Suppressor macrophage (primary cell): ENCODE measurements at places on chromosomes 11 and 22.

DNA sequence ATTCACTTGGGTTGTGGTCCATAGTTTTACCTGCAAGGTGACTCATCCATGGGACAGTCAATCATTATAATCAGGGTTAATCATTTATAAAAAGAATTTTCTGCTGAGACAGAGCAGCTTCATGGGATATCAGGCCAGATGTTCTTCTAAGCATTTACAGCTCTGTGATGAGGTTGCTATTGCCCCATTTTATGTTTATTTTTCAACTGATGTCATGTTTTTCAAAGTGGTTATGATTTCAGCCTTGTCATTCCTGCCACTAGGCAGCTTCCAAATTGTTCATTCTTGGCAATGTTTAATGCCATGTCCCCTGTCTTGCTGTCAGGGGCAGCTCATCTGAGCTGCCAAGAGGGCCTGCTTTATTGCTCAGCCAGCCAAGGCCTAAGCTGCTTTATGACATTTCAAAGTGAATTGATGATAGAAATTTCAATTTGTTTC is 35.9 kb upstream of the ZBED5 start:
- no peak for DNase-seq

DNA sequence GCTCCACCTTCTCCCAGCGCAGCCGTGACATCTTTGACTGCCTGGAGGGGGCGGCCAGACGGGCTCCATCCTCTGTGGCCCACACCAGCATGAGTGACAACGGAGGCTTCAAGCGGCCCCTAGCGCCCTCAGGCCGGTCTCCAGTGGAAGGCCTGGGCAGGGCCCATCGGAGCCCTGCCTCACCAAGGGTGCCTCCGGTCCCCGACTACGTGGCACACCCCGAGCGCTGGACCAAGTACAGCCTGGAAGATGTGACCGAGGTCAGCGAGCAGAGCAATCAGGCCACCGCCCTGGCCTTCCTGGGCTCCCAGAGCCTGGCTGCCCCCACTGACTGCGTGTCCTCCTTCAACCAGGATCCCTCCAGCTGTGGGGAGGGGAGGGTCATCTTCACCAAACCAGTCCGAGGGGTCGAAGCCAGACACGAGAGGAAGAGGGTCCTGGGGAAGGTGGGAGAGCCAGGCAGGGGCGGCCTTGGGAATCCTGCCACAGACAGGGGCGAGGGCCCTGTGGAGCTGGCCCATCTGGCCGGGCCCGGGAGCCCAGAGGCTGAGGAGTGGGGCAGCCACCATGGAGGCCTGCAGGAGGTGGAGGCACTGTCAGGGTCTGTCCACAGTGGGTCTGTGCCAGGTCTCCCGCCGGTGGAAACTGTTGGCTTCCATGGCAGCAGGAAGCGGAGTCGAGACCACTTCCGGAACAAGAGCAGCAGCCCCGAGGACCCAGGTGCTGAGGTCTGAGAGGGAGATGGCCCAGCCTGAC is 2.5 kb downstream of the TSSC4 start:
- no peak for DNase-seq

GRCh38 chr11:68500206-68500605 is 39.7 kb downstream of the PPP6R3 start:
- DNase-seq: peak; percentile 27

DNA sequence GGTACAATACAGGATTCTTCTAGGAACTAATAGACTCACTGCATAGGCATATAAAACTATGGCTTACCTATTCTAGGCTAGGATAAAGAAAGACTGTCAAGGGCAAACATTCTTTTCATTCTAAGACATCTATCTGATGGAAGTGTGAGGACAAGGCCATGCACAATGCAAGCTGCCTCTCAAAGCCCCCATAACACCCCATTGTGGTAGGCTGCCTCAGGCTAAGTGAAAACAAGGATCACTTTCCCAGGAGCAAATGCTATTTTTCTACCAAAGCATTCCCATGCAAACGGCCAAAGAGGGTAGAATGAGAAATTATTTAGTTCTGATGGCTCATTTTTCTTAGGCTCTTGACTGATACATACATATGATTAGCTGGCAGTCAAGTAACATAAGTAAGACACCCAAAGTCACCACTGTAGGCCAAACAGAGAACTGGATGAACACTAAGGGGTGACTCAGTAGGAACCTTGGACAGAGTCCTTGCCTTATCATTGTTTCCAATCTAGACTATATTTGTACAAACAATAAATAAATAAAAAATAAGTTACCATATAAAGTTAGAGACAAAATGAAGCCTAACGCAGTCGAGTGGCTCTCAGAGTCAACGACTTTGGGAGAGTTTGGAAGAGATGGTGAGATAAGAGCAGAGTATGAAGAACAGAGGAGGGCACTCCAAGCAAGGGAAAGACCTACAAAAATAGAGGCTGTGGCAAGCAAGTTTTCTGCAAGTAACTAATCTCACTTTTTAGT is 303.6 kb downstream of the SBF2 start:
- no peak for DNase-seq

DNA sequence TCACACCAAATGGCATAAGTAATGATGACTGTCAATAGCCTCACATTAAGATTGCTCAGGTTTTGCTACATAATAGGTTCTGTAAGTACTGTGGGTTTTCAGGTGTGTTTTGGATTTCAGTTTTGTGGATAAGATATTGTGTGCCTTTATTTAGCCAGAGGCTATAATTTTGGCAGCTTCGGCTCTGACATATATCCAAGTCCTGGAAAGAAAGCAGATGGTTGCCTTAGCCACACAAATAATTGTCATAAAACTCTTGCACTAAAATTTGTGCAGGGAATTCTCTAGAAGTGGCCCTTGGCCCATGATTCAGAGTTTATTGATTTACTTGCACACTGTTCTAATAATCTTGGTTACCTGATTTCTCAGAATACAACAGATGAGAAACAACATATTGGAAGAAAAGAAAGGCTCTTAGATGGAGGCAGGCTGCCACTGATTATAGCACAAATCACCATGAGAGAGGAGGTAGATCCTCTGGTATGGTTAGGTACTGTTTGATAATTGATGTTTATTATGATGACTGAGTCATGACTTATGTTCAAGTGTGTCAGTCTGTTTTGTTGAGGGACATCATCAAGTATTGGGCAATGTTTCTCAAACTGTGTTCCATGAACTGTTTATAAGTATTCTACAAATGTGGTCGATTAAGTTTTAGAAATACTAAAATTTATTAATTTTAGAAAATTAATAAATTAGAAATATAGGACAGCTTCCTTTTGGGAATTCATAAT is 9.6 kb downstream of the REXO2 start:
- no peak for DNase-seq

- DNase-seq: no peak
These were observed 11.1 kb downstream of the SPTBN2 start for GRCh38 chr11:66717925-66718319.

DNA sequence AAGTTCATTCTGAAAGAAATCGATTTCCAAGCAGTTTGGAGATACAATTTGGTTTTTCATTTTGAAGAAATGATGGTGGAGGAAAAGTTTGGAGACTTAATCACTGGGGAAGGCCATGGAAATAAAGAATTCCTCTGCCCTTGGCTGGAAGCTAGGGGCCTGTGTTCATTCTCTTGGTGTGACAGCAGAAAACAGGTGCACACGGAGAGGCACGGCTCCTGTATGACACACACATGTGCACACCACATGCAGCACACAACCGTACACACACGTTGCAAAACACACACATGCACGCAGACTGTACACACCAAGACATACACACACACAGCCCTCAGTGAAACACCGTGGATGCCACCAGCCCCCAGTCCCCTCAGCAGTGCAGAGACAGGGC is 64.2 kb downstream of the CYTH4 start:
- DNase-seq: no peak

- no peak for DNase-seq
These were observed 57.3 kb downstream of the KCNA4 start for GRCh38 chr11:29959488-29959887.

- peak; percentile 84 for DNase-seq
These were observed 37.5 kb upstream of the LYVE1 start for GRCh38 chr11:10605941-10606381.

DNA sequence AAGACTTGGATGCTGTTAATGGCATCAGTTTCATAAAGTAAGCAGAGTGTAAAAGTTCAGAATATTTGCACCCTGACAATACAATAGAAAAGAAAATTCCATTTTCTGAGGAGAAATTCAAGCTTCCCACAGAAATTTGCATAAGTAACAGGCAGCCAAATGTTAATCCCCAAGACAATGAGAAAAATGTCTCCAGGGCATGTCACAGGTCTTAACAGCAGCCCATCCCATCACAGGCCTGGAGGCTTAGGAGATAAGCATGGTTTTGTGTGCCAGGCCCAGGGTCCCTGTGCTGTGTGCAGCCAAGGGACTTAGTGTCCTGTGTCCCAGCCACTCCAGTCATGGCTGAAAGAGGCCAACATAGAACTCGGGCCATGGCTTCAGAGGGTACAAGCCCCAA is 347.6 kb downstream of the LUZP2 start:
- no peak for DNase-seq

DNA sequence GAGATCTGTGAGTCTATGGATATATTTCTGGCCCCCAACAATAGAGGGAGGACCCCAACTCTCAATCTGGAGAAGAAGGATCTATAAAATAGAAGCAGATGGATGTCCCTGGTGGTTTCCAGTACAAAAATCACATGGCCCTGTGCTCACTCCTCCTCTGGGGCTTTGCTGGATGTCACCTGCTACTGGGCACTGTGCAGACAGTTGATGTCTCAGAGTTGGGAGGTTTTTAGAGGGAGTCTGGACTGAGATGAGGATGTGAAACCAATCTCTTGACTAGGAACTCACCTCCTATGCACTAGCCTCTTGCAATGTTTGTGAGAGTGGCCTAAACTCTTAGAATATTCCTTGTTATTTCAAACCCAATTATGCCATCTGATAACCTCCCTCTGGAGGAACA is 107.2 kb downstream of the SCN3B start:
- peak; percentile 79 for DNase-seq

GRCh38 chr11:114159320-114159719 is 99.8 kb downstream of the ZBTB16 start:
- DNase-seq: no peak

DNA sequence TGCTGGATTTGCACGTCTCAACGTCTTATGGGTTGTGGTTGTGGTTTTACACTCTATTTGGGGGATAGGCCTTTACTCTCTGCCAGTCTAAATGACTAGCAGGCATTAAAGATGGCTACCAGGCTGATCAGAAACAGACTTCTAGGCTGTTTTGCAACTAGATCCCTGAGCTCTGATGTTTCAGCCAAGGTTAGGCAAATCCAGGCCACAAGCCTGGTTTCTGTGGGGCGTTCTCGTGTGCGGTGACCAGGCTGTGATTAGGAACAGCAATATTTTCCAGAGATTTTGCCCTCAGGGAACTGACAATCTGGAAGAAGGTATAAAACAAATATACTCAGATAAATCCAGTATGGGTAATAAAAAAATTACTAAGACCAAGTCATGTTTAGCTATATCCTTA is 502.4 kb downstream of the INSC start:
- no peak for DNase-seq

GRCh38 chr11:24312464-24313238 is 184.2 kb upstream of the LUZP2 start:
- no peak for DNase-seq

DNA sequence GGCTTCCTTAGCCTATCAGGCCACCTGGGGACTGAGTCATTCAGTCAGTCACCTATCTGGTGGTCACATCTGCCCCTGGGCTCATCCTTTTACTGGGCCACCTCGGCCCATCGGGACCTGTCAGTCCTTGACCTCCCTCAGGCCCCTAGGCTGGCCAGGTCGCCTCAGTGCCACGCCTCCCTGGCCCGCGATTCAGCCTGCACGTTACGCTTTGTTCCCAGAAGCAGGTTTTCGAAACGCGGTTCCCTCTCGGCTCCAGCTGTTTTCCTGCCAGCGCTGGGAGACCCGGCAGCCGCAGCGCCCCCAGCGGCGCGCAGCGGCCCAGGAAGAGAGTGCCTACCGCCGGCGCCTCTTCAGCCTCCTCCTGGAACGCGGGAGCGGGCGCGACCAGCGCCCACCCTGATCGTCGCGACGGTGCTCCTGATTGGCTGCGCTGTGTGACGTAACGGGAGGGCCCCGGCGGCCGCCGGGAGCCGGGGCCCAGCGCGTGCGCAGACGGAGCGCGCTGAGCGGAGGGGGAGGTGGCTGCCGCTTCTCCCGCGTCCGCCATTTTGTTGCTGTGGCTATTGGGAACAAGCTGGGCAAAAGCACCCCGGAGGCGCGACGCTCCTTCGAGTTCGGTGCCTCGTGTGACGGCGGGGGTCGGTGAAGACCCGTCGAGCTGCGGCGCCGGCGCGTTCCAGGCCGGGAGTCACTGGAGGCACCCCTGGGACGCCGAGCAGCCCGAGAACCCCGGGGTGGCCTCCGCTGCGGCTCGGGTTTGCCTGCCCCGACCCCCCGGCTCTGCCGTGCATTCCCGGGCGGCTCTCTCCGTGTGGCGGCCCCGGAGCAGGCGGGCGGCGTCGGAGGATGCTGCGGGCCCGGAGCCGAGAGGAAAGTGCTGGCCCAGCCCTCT is at the start of gene CRKL:
TSS of gene CRKL (plus strand) at position 492 of the 895 bp plus-strand sequence. CDS start 528 bp downstream, outside the sequence.
- peak; percentile 99 for DNase-seq

DNA sequence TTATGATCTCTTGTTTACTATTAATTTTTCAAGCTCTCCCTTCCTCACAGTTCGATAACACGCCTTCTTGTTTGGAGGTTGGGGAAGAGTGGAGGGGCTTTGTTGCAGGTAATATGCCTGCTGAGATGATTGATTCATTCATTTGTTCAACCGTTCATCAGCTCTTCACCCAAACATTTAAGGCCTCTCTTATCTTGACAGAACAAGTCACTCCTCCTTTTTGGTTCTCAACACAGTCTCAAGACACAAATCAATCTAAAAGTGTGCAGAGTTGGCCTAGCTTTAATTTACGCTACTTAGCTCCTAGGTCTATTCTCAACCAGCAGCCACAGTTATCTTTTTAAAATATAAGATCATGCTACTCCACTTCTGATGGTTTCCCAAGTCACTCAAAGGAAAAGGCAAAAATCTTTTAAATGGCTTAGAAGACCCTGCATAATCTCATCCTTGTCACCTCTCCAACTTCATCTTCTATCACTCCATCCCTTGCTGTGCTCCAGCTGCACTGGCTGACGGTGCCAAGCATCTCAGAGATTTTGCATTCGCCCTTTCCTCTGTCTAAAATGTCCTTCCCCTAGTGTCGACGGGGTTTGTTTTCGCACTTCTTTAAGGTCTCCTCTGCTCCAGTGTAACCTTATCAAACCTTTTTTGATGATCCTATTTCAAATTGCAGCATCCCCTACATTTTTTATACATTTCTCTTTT is 60.3 kb downstream of the AMBRA1 start:
- no peak for DNase-seq

- peak; percentile 80 for DNase-seq
These were observed 17.5 kb downstream of the IL17RA start for GRCh38 chr22:17102297-17102667.

- no peak for DNase-seq
These were observed 191.1 kb downstream of the NTM start for GRCh38 chr11:131561501-131561900.

GRCh38 chr11:69201764-69202370 is 46.1 kb downstream of the SMIM38 start:
- no peak for DNase-seq

- DNase-seq: no peak
These were observed 1045.8 kb downstream of the TBC1D22A start for GRCh38 chr22:47808236-47808635.
